ENCODE measurements at places on chromosomes 3 and 15.

DNA sequence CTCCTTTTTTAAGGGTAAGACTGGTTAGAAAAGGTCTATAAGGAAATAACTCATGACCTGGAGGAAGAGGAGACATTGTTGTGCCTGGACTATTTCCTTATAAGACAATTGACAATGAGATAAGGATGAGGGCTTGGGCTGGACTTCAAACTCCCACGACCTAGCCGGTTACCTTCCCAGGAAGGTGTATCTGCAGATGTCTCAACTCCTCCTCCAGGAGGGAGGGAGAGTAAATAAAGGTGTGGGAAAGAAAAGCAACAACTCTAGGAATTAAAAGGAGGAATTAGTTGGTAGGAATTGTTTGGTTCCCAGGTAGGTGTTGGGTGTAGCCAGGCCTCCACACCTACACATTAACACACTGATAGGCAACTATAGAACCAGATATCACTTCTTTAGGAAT is 97.8 kb upstream of the TBL1XR1 start:
- DNase-seq, result no peak

DNA sequence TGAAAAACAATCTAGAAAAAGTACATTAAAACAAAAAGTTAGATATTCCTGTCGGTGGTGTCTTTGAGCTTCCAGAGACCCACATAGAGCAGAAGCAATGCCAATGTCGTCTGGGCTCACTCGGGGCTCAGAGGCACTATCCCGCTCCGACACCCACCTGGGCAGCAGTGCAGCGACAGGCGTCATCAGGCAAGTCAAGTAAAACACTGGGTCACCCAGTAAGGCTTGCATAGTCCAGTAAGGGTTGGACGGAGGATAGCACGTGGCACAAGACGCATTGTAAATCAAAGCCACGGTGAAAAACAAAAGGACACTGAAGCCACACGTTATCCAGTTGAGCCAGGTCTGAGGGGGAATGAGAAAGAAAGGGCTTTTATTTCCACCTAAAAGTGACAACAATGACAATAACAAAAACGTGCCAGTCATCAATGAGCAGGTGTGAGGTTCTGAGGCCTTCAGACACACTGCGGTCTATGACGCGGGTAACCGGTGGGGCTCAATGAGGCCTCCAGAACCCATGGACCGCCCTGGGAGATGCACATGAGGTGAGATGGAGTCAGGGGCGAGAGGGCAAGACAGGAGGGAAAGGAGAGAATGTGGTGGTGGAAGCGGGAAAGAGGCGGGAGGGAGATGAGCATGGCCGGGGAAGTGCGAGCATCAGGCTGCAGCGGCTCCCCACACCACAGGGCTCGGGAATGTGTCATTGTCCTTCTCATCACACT is 183.0 kb downstream of the ATP10A start:
- no peak for DNase-seq

GRCh38 chr3:123755501-123755900 is 128.6 kb downstream of the MYLK start:
- DNase-seq, result no peak

GRCh38 chr3:23682646-23683045 is 123.1 kb upstream of the UBE2E1 start:
- no peak for DNase-seq

DNA sequence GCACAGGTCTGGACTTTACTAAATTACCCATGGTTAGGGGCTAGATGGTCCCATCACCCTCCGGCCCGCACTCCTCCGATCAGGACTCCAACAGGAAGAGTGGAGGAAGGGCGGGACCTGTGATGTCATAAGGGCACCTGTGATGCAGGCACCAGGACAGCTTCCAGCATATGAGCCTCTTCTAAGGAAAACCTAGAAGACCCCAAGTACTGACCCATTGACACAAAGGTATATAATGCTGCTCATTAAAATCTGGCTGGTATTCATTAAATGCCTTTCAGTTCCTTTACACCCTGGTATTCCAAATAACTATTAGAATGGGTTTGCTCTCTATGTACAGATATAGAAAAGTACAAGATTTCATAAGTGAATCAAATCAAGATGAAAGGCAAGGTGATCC is at the start of gene IQCF5:
TSS of gene IQCF5 (minus strand) at position 101 of the 400 bp plus-strand sequence. CDS start at position 31, 70 bp downstream.
- DNase-seq, result no peak

DNA sequence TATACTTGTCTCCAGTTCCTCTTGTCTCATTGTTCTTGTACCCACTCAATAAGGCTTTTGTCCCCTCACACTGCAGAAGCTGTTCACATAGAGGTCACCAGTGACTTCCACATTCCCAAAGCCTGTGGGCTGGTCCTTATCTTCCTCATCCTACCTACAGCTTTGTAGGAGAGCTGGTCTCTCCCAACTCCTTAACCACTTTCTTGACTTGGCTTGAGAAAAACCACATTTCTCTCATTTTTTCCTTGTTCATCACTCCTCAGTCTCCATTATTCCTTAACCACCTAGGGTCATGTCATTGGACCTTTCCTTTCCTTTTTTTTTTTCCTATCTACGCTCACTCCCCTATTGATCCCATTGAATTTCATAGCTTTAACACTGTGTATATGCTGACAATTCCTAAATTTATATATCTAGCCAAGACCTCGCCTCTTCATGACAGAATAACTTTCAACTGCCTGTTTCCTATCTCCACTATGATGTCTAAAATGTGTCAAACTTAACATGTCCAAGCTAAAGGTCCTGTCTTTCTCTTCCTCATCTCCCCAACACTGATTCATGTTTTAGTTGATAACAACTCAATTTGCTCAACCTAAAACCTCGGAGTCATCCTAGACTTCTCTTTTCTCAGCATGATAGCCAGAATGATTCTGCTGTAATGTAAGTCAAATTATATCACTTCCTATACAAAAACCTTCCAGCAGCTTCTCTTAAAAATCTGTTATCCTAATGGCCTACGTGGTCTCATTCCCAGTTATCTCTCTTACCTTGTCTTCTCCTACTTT is 49.5 kb downstream of the CEP63 start:
- DNase-seq, result no peak

GRCh38 chr3:62013951-62014350 is 359.4 kb downstream of the FEZF2 start:
- DNase-seq, result no peak

- DNase-seq, result no peak
Observed at GRCh38 chr3:17013050-17013449, 128.3 kb downstream of the PLCL2 start.

DNA sequence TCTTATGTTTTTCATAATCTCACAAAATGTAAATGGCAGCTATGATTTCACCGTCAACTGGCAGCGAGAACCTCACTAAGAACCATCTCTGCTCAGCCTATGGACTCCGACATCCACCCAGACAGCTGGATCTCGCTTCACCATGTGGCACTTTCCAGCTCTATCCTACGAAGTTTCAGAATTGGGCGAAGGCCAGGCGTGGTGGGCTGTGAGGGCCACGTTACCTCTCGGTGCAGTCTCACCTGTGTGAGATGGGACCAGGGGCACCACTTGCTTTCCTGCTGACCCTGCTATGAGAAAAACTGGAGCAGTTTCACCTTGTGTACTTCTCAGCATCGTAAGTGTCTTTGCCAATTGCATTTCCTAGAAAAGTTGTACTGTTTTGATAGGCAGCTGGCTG is 32.3 kb downstream of the CHDH start:
- no peak for DNase-seq

GRCh38 chr15:63480441-63480821 is 24.0 kb upstream of the USP3 start:
- no peak for DNase-seq

GRCh38 chr3:24278543-24278942 is 216.1 kb downstream of the THRB start:
- no peak for DNase-seq

DNA sequence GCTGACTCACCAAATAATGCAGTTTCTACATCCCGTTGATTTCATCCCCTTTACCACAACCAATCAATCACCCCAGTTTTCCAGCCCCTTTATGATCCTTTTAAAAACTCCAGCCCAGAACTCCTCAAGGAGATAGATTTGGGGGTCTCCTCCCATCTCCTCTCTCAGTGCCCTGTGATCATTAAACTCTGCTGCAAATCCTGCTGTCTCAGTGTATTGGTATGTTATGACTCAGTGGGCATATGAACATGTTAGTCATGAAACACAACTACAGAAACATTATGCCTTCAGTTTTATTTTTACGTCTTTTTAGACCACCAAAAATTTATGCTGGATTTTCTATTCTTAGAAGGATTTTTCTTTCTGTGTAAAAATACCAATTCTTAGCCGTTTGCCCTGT is 213.7 kb downstream of the DIPK2A start:
- no peak for DNase-seq

DNA sequence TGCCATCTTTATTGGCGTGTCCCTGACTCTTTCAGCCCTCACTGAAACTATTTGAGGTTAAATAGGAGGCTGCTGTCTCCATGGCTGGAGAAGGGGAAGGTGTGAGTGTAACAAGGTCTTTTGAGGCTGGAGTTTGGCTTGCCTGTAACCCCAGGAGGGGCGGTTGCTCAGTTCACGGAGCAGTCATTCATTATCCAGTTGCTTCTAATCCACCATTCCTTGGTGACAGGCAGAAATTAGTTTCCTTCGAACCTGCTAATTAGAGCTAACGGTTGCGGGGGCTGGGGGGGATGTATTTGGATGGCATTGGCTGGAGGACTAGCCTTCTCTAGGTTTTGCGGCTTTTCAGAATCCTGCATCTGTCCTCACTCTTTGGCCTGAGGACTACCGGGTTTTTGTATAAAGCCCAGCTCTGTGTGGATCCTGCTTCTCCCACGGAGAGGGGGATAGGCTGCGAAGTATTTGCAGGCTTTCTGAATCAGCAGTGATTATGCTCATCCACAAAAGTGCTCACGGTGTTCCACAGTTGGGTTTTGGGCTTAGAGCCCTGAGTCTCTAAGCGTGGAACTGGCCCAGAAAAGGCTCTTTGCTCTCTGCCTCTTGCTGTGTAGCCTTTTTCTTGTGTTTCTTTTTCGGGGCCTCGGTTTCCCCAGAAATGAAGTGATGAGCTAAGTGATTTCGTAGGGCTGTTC is 18.6 kb downstream of the FGD5 start:
- DNase-seq, result no peak

Data from activated T-cell treated with anti-CD3 and anti-CD28 coated beads for 24 hours (primary cell).